ENCODE measurements at places on chromosomes 4 and X.

DNA sequence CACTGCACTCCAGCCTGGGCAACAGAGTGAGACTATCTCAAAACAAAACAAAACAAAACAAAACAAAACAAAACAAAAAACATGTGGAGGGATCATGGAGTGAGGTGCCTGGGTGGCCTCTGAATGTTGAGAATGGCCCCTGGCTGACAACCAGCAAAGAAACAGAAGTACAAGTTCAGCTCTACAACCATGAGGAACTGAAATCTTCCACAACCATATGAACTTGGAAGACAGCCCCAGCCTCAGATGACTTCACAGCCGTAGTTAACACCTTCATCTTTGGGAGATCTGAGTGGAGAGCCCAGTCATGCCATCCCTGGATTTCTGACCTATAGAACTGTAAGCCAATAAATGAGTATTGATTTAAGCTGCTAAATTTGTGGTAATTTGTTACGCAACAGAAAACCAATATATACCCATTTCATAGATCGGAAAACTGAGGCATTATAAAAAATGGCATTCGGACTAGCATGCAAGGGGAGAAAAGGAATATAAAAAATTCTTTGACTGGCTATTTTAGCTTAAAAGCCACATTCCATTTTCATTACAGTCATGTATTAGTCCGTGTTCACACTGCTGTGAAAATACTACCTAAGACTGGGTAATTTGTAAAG, 138.7 kb upstream of the RAPGEF2 start:
- no peak for DNase-seq

DNA sequence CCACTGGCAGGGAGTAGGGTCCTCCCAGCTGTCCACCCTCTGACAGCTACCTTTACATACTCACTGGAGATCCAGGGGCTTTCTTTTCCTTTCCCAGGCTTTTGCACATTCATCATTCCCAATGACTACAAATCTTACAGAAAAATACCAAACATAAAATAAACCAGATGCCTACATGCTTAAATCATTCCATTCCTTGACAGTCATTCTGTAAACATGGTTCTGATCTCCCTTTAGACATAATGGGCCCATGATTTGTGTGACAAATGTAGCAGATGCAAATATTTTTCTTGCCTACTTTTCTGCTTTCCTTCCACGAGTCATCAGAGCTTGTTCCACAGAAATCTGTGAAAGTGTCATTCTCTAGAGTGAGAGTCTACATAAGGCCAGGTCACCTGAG, 207.0 kb downstream of the IDS start:
- DNase-seq: no peak

- no peak for DNase-seq
Measured at GRCh38 chr4:175103403-175103802, 185.2 kb downstream of the ADAM29 start.

GRCh38 chr4:115501656-115502055, 388.2 kb upstream of the NDST4 start:
- no peak for DNase-seq

DNA sequence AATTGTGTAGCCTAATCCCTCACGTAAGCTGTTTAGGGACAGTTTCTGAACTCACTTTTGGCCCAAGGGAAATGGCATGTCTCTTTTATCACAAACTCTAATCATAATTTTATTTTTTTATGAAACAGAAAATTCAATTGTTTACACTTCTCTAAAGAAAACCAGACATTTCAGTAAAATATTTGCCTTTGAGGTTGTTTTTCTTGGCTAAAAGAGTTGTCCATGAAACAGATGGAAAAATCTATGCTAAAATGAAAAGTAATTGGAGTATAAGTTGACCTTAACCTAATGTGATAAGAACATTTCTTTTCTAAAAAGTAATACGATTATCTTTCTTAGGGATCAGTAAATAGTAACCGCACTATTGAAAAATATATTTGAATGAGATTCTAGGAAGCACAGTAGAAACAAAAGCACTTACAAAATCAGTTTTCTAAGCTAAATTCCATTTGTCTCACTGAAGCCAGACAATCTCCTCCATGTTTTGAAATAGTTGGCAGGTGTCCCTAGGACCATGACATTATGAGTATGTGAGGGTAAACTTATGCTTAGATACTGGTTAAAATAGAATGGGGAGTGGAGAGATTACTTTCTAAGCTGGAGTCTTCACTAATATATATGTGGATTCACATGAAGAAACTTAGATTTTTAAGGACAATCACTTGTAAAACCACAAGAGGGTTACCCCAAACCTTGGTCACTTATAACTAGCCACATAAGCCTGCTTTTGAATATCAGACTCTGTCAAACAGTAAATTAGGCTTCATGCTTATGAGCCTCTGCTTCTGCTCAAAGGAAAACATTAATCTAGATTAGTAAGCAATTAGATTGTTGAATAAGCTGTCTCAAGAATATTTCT, 20.1 kb upstream of the TET2 start:
- no peak for DNase-seq

- DNase-seq: peak; percentile 21
Measured at GRCh38 chr4:184471881-184472613, 2.3 kb downstream of the IRF2 start.

GRCh38 chr4:107800706-107801105, 24.0 kb upstream of the SGMS2 start:
- no peak for DNase-seq

DNA sequence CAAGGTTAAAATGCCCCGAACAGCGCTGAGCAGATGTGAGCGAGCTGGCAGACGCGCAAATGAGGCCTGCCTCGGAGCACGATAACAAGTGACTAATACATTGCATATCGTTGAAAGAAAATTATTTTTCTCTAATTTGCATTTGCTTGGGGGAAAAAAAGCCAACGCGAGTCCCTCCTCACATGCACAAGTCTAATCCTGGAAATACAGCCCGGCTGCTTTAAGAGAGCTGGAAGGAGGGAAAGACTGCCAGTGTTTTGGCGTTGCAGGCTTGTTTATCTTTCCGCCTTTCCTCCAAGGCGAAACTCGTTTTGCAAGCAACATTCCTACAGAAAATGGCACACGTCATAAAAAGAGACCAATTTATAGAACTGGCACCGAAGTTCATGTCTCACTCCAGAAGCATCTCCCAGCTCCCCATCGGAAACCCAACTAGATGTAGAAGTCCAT, 12.6 kb downstream of the BCOR start:
- no peak for DNase-seq

Data from HTR-8/SVneo (cell line).